Type B pancreatic cell (in vitro differentiated cells): ENCODE measurements at places on chromosomes 7 and 10.

GRCh38 chr7:2720024-2720423 is 32.0 kb downstream of the AMZ1 start:
- no peak for DNase-seq

GRCh38 chr7:132491391-132491945 is 84.8 kb downstream of the PLXNA4 start:
- DNase-seq: no peak

- no peak for DNase-seq
Observed at GRCh38 chr7:23017309-23017708, 3.4 kb upstream of the HYCC1 start.

DNA sequence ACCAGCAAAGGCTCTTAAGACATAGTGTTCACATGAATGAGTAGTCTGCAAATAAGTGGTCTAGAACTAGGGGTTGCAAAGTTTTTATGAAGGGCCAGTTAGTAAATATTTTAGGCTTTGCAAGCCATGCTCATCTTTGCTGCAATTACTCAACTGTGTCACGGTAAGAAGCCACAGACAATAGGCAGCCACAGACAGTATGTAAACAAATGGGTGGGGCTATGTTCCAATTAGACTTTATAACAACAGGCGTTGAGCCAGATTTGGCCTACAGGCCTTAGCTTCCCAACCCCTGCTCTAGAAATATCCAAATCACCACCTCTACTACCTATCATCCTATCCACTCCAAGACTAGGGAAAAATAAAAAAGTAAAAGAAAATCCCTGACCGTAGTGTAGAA is 9.2 kb downstream of the IKZF5 start:
- DNase-seq: no peak

- DNase-seq: no peak
Observed at GRCh38 chr7:130421684-130422083, 19.1 kb downstream of the CEP41 start.

GRCh38 chr10:117352724-117353123 is 22.5 kb downstream of the PDZD8 start:
- no peak for DNase-seq

GRCh38 chr7:99133766-99134564 is 9.9 kb downstream of the SMURF1 start:
- no peak for DNase-seq

DNA sequence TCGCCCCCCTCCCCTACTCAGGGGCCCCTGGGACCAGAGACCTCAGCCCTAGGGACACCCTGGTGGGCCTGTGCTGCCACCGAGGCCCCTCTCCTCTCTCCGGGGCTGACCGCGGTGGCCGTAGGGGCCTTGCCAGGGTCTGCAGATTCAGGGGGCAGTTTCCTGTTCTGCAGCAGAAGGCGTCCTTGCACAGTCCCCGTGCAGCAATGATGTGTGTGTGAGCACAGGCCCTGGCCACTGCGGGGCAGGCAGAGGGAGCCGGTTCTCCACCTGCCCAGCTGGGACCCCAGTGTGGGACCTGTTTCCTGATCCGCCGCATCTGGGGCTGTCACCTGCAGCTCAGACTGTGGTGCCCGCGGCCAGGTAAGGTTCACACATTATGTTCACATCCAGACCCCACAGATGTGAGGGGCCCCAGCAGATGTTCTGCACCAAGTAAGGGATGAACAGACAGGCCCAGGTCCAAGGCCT is 60.7 kb upstream of the DNAJB6 start:
- DNase-seq: no peak

DNA sequence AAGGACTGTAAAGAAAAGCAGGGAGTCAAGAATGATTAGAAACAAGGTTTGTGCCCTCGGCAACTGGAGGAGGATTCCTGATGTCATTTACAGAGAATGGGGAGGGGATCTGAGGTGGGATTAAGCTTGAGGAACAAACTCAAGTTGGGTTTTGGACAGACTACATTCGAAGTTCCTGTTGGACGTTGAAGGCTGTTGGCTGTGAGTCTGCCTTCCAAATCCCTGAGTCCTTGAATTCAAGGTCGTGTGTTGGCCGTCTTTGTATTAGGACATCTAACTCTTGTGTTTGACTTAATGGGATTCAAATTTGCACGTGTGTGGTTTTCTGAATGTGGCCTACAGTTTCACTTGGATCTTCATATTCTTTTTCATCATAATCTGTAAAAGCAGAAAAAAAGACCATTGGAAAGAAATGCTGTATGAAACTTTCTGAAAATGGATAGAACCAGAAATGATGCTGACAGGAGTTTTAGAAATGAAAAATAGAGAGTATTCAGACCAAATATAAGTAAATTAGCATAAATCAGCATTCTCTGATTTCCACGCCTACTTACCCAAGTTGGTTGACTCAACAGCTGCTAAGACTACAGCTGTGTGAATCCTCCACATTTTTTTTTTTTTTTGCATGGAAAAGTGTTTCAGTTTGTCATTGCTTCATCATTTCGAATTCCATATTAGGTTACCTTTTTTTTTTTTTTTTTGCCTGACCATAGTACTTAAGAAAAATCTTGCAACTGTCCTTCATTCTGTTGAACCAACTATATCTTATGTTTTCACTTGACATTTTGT is 94.8 kb downstream of the KIAA1217 start:
- no peak for DNase-seq

- no peak for DNase-seq
Observed at GRCh38 chr10:70694418-70695141, 22.3 kb downstream of the ADAMTS14 start.

- DNase-seq: no peak
Observed at GRCh38 chr10:97718659-97719142, 5.2 kb downstream of the MARVELD1 start.

GRCh38 chr10:44792119-44792775 is 118.9 kb upstream of the TMEM72 start:
- no peak for DNase-seq

DNA sequence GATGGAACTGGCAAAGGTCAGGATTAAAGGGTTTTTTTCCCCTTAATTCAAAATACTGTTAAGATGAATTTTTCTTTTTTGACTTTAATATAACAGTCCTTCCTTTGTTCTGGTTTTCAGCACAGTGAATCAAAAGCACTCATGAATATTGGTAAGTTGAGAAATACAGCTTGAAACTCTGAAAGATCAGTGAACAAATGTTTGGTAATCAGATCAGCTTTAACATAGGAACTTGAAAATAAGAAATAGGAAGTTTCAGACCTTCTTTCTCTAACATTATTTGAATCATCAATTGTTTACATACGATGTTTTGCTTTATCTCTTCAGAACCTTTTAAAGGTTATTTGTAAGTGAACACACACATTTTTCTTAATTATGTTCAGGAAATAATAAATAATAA is 90.5 kb downstream of the SGMS1 start:
- DNase-seq: no peak

GRCh38 chr10:47112612-47113011 is 187.4 kb upstream of the GDF10 start:
- DNase-seq: peak; percentile 4

GRCh38 chr7:108824840-108825580 is 255.3 kb downstream of the DNAJB9 start:
- no peak for DNase-seq

DNA sequence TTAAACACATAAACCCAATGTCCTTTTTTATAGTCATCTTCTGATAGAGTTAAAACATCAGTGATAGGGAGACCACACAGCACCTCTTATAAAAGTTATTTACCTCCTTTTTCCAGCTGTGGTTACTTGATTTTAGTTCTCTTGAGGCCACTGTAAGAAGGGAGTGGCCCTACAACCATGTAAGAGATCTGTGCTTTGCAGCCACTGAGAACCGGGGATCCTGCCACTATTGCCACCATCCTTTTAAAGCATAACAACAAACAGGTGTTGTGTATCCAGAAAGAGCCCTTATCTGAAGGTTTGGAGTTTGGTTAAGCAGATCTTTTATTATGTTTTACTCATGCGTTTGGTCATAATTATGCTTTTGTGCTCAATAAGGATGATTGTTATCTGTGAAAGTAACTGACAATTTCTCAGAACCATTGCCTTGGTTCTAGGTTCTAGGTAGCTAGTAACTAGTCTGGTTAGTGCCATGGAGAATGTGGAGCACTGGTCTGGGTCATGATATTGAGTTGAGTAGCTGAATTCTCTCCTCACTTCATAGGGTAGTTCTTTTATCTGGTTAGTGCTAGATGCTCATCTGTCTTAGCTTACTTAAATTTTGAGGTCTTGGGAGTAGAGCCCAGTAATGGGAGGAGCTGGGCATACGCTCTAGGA is 56.5 kb downstream of the ST7 start:
- DNase-seq: no peak

- DNase-seq: no peak
Observed at GRCh38 chr10:62430881-62431280, 56.7 kb downstream of the ZNF365 start.

GRCh38 chr10:90849956-90850749 is 7.7 kb downstream of the HTR7 start:
- DNase-seq: no peak

GRCh38 chr7:94903971-94904370 is 3.4 kb upstream of the PPP1R9A start:
- no peak for DNase-seq

DNA sequence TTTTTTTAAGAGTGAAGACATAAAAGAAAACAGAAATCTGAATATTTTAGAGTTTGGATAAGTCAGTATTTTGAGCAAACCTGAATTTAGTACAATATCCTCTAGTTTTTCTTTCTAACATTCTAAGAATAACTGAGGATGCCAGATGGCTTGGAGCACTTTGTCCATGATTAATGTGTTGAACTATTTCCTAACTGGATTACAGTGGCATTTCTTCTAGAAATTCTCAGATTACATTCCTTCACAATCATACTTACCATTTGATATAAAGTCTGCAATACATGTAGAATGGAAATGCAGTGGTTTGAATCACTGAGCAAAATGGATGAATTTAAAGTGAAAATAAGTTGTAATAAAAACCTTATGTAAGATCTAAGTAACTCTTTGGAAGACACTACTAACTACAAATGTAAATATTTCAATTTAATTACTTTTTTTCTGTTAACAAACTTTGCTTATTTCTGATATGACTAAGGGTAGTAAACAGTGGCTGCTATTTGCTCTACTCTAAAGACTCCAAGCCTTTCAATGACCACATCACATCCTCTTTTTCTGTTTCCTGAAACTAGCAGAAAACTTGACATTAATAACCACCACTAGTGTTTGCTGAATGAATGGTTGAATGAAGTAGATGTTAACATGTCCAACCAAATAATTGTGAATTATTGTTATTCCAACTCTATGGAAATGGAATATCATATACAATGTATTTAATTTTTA is 102.8 kb downstream of the PRKG1 start:
- DNase-seq: no peak

DNA sequence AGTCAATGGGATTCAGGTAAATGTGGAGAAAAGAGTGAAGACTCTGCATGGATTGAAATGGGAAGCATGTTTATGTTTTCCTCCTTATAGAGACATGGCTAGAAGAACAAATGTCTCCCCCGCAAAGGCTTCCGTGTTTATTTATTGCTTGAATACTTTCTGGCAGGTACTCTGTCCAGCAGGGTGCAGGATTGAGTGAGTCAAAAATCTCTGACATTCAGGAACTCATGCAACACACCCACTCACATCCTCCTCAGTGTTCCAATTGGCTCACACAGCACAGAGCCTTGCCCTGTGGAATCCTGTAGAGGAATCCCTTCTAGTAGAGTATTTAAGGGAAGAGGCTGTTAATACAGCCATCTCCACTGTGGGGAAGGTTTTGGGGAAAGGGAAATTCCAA is 290.3 kb upstream of the VWC2 start:
- DNase-seq: no peak

- no peak for DNase-seq
Observed at GRCh38 chr10:26556748-26557640, 118.9 kb downstream of the APBB1IP start.

DNA sequence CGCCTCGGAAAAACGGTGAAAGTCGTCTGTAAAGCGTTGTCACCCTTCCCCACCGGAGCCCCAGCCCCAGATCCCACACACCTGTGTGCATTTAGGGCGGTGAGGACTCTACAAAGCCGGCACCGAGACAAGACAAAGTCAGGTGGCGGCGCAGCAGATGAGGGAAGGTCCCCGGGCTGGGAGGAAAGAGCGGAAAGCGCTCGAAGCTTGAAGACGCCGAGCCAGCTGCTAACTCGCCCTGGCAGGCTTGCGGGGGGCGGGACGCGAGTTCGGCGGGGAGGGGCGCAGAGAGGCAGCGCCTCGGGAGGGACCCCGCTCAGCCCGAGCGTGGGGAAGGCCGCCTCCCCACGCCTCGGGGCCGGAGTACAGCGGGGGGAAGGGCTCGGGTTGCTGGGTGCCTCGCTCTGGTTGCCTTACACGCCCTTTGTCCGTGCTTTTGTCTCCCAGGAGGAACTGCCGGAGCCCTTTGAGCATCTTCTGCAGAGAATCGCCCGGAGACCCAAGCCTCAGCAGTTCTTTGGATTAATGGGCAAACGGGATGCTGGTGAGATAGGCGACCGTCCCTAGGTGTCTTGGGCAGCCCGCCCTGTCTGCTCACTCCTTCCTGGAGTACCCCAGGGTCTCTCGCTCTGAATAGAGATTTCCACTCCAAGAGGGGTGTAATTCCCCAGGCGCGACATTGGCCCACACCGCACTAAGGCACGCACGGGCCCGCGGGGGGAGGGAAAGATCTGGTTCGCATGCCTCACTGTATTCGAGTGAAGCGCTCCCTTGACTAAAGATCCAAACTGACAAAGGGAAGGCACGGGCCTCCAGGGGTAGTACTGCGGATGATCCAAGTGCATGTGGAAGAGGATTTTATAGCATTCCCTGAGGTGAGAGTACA is 1.6 kb downstream of the TAC1 start:
- peak; percentile 70 for DNase-seq

GRCh38 chr7:17584822-17585221 is 286.4 kb downstream of the AHR start:
- DNase-seq: no peak

DNA sequence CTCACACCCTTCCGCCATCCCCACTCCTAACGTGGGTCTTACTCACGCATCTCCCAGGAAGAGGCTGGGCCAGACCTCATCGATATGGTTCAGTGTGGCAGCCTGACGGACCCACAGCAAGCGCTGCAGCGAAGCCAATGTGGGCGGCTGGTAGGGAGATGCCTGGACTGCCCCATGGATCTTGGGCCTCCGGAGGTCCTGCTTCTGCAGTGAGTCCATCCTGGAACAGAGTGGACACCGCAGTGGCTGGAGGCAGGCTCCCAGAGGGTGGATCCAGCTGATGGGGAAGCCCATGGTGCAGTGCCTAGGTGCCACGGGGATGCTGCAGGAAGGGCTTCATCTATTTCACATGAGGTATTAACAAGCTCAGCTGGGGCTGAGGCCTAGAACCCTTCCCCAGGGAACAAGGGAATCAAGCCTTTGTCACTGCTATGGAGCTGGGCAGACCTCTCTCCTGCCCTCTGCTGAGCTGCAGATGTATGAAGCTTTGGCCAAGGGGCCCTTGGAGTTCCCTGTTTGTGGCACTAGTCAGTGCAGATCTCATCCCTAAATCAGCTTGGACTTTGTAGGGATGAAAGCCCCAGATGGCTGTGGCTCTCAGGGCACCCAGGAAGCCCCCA is 13.7 kb upstream of the SAMD8 start:
- DNase-seq: no peak
